ENCODE measurements at places on chromosomes 2 and 18.
A peak's percentile ranks its signal among the peaks of the same experiment; 100 is the strongest.

DNA sequence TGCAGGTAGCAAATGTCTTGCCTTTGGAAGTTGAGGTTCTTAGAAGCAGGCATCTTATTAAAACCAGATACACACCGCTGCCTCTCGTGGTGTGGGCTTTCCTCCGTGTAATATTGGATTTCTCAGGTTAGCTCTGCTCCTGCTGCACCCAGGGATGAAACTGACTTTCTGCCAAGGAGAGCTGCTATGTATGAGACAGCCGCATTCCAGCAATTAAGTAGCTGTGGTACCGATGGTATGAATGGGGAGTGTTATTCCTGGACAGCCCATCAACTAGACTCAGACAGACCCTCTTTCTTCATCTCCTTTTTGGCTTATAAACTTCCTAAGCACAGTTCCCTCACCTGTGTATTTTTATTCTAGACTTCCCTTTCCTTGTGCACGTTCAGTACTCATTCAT lies 6.8 kb upstream of the EHD3 start:
- DNase-seq, result no peak

DNA sequence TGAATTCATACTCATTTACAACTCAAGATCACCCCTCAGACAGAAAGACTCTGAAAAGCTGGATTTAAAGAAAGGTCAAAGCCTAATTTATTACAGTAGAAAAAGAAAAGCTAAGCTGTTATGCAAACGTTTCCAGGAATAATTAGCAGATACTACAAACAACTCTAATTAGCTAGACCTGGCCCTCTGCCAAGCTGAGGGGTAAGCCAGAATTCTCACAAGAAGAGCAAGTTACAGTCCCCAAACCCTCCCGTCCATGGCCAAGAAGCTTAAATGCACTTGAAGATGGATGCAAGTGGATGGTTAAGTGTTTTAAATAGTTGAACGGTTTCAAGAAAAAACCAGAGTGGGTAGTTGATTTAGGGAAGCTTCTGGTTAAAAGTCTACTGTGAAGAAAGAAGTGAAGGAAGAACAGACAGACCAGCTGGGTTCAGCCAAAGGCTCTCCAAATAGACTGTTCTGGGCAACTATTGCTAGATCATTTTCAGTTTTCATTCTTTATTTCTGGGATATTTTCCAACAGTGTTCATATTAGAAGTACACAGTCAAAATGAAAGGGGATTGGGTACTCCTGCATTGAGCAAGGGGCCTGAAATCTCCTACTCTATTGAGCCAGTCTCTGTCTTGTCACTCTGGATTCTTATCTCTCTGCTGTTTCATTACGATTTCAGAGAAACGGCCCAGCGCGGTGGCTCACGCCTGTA lies 4.8 kb downstream of the LMAN2L start:
- peak; percentile 38 for DNase-seq

- DNase-seq, result no peak
Observed at GRCh38 chr2:150146879-150147278, 340.6 kb downstream of the RND3 start.

DNA sequence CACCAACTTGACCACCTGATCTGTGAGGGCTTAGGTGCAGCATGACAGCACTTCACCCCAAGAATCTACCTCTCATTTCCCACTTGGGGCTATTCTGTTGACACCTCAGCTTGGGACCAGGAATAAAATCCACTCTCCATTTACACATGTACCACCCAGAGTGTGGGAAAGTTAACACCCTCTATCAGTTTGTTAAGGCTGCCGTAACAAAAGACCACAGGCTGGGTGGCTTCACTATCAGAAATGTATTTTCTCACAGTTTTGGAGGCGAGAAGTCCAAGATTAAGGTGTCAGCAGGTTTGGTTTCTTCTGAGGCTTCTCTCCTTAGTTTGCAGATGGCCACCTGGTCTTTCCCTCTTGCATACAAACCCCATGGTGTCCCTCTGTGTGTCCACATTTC lies 277.7 kb upstream of the ERBB4 start:
- DNase-seq, result no peak

GRCh38 chr18:1103537-1103936 lies 198.9 kb downstream of the ADCYAP1 start:
- DNase-seq, result peak; percentile 4

- DNase-seq, result peak; percentile 10
Observed at GRCh38 chr2:239781454-239781853, 243.7 kb downstream of the NDUFA10 start.

Measured in stomach (tissue), 19 donors.